ENCODE measurements at places on chromosomes 5 and 9.

DNA sequence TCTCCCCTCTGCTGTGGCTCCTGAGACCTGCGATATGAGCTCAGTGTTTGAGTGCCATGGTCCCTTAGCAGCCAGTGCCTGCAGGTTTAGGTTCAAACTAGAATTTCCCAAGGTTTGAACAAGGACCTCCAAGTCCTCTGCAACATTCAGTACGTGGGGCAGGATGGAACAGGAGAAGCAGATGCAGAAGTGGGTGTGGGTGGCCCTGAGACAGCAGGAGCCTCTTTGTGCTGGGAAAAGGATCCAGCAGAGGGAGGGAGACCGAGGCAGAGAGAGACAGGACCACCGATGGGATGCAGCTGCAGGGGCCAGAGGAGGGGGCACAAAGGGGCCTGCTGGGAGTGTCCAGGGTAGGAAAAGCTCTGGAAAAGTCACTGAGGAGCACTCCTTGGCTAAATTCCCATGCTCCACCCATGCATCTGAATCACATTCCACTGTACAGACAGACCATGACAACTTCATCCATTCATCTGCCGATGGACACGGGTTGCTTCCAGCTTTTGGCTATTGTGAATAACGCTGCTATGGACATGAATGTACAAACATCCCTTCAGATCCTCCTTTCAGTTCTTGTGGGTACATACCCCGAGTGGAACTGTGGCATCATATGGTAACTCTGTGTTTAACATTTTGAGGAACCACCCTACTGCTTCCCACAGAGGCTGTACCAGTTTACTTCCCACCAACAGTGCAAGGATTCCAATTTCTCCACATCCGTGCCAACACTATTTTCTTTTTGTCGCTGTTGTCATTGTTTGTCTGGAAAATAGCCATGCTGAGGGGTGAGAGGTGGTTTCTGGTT lies 26.7 kb upstream of the SUSD3 start:
- no peak overlapping the region for H3K27ac ChIP-seq
- DNase-seq = no peak
- H3K36me3 ChIP-seq = no peaks in the 10 kb centered on the region
- H3K27me3 ChIP-seq = no peaks in the 10 kb centered on the region

DNA sequence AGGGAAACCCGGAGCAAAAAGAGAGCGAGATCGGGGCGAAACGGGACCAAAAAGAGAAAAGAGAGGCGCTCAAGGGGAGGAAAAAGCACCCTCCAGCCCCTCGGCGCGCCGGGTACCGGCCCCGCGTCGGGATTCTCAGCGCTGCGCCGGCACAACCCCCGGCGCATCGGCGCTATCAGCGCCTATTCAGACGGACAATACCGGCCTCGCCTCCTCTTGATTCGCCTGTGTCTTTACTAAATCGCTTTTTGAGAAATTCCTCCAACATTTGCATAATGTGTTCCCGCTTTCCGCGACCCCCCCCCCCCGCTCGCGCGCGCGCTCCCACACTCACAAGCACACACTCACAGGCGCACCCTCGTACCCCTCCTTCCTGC lies 578 bp downstream of the LHX6 start:
- H3K4me3 ChIP-seq = peak overlapping the region; percentile 41
- H3K27ac ChIP-seq = no peak overlapping the region
- DNase-seq = no peak

DNA sequence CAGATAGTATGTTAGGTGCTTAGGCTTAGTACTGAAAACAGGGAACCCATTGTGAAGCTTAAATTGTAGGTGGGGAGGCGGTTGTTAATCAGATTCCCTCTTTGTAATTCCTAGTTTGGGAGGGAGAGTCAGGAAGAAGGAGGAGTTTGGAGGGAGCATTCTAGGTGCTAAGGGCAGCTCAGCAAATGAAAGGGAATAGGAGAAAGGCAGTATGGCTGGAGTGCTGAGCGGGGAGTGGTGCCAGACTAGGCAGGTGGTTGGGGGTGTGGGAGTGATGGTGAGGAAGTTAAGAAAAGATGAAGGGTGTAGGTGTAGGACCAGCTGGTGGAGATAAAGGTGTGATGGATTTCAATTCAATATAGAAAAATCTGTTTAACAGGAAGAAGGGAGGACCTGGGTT lies 11.1 kb upstream of the GARNL3 start:
- H3K27me3 ChIP-seq = no peaks in the 10 kb centered on the region
- H3K36me3 ChIP-seq = no peaks in the 10 kb centered on the region
- DNase-seq = no peak
- H3K4me1 ChIP-seq = no peaks in the 10 kb centered on the region

GRCh38 chr9:136148766-136149165 lies 30.1 kb upstream of the TMEM250 start:
- no peak overlapping the region for H3K27ac ChIP-seq
- no peaks in the 10 kb centered on the region for H3K27me3 ChIP-seq
- DNase-seq = no peak
- H3K4me1 ChIP-seq = peaks cover 8% of the 10 kb centered on the region

DNA sequence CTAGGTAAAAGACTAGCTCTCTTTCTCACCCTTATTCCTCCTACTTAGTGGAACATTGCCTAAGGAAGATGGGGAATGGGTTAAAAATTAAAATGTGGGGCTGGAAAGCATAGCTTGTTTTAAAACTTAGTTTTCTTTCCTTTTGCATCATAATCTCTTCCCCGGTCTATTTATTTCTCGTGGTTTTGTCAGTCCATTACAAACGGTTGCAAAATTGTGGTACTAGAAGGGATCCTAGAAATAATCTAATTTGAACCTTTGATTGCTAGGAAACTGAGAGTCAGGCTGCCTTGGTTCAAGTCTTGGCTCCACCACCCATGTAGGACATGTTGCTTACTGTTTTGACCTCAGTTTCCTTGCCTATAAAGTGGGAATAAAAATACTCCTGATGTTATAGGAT lies 1.3 kb downstream of the IL31RA start:
- no peaks in the 10 kb centered on the region for H3K27me3 ChIP-seq
- no peaks in the 10 kb centered on the region for H3K36me3 ChIP-seq
- no peak overlapping the region for H3K27ac ChIP-seq
- no peak for DNase-seq
- no peaks in the 10 kb centered on the region for H3K4me1 ChIP-seq

DNA sequence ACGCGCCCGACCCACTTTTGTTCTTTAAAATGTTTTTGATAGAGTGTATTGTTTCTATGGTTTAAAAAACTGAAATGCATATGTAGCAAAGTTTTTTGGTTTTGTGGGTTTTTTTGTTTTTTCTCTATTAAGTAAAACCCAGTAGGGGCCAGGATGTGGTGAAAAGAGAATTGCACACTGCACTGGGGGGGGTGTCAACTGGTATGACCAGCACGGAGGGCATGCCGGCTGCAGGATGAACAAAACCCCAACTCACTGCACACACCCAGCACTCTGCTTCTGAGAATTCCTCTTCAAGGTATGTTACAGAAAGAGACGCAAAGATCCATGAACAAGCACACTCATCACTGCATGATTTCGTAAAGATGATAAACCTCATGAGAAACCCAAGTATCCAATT lies 75.0 kb downstream of the STK10 start:
- H3K4me3 ChIP-seq = no peak overlapping the region
- no peaks in the 10 kb centered on the region for H3K36me3 ChIP-seq
- H3K27ac ChIP-seq = no peak overlapping the region
- H3K4me1 ChIP-seq = no peaks in the 10 kb centered on the region
- no peaks in the 10 kb centered on the region for H3K27me3 ChIP-seq

- peaks cover 51% of the 10 kb centered on the region for H3K27me3 ChIP-seq
- peaks cover 10% of the 10 kb centered on the region for H3K4me1 ChIP-seq
- no peak overlapping the region for H3K27ac ChIP-seq
- H3K4me3 ChIP-seq = no peak overlapping the region
- DNase-seq = no peak
Measured at GRCh38 chr9:83066771-83067170, 3.8 kb upstream of the RASEF start.

- peaks cover 26% of the 10 kb centered on the region for H3K4me1 ChIP-seq
- H3K27ac ChIP-seq = no peak overlapping the region
- no peaks in the 10 kb centered on the region for H3K27me3 ChIP-seq
- H3K4me3 ChIP-seq = no peak overlapping the region
Measured at GRCh38 chr9:133710661-133711427, 27.3 kb downstream of the SARDH start.

GRCh38 chr5:118236108-118236849 lies 752.1 kb downstream of the DTWD2 start:
- H3K4me1 ChIP-seq = no peaks in the 10 kb centered on the region
- DNase-seq = no peak
- no peaks in the 10 kb centered on the region for H3K27me3 ChIP-seq
- H3K36me3 ChIP-seq = no peaks in the 10 kb centered on the region
- no peak overlapping the region for H3K27ac ChIP-seq

DNA sequence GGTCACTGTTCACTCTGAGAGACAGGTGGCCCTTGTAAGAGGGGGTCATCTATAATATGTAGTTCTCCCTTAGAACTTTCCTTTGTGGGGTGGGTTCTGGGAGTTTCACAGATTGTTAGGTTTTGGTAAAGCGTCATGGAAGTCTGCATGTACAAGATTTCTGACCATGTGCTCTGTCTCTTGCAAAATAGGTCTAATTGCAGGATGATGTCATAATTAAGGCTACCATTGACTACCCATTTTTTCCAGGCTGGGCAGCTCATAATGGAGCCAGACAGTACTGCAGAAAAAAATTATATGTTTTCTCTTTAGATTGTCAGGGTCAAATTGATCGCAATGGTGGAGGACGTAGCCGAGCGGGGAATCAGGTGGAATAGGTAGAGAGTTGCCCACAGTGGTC lies 3.7 kb upstream of the GM2A start:
- H3K27me3 ChIP-seq = no peaks in the 10 kb centered on the region

GRCh38 chr5:22316294-22316693 lies 536.9 kb downstream of the CDH12 start:
- no peak overlapping the region for H3K27ac ChIP-seq
- no peaks in the 10 kb centered on the region for H3K27me3 ChIP-seq
- H3K4me3 ChIP-seq = no peak overlapping the region
- DNase-seq = no peak
- no peaks in the 10 kb centered on the region for H3K4me1 ChIP-seq
- no peaks in the 10 kb centered on the region for H3K36me3 ChIP-seq

DNA sequence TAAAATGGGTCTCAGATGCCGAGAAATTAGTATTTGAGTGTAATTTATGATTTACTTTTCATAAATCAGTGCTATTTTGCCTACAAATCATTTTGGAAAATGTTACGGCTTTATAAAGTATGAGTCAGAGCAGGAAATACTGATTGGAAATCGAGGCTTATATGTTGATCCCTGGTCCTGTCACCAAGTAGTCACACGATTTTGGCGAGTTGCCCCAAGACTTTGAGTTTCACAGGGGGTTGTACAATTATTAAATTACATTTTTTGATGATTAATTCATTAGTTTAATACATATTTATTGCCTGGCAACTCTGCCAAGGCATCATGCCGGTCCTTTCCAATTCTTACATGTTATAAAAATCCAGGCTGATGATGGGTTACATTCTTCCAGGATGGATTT lies 443.9 kb upstream of the KLF4 start:
- no peaks in the 10 kb centered on the region for H3K36me3 ChIP-seq
- no peak overlapping the region for H3K27ac ChIP-seq
- no peak overlapping the region for H3K4me3 ChIP-seq
- H3K4me1 ChIP-seq = no peaks in the 10 kb centered on the region
- DNase-seq = no peak
- no peaks in the 10 kb centered on the region for H3K27me3 ChIP-seq

DNA sequence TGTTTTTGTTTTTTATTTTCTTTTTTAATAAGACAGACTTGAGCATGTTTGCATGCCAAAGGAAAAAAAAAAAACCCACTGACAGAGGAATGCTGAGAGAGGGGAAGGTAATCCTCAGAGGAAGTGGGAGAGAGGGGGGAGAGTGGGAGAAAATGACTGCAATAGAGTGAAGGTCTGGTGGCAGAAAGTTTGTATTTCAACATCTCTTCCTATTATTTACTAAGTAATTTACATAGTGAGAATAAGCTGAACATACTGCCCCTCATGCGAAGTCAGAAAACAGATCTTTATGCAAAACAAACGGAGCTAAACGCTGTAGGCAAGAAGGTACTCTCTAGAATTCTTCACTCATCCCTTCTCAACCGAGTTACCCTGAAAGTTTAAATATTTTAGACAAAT lies 45.0 kb downstream of the ELL2 start:
- no peaks in the 10 kb centered on the region for H3K36me3 ChIP-seq
- H3K27me3 ChIP-seq = no peaks in the 10 kb centered on the region

DNA sequence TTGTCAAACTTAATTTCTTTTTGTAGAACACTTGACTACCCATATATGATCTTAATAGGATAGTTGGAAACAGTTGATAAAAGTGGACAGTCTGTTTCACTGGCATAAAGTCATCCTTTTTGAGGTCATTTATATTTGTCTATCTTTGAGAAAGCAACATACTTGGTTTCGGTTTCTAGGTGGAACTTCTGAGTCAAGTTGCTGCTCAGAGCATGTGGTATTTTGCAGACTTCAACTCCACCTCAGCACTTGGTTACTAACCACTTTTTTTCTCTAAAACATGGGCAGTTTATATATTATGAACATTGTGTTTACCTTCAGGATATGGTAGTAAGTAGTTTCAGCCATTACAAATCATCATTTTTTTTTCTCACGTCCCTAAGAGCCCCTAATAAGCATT lies 1749.0 kb upstream of the C9orf72 start:
- H3K27me3 ChIP-seq = no peaks in the 10 kb centered on the region
- no peak overlapping the region for H3K27ac ChIP-seq
- H3K36me3 ChIP-seq = no peaks in the 10 kb centered on the region
- DNase-seq = no peak
- no peak overlapping the region for H3K4me3 ChIP-seq

DNA sequence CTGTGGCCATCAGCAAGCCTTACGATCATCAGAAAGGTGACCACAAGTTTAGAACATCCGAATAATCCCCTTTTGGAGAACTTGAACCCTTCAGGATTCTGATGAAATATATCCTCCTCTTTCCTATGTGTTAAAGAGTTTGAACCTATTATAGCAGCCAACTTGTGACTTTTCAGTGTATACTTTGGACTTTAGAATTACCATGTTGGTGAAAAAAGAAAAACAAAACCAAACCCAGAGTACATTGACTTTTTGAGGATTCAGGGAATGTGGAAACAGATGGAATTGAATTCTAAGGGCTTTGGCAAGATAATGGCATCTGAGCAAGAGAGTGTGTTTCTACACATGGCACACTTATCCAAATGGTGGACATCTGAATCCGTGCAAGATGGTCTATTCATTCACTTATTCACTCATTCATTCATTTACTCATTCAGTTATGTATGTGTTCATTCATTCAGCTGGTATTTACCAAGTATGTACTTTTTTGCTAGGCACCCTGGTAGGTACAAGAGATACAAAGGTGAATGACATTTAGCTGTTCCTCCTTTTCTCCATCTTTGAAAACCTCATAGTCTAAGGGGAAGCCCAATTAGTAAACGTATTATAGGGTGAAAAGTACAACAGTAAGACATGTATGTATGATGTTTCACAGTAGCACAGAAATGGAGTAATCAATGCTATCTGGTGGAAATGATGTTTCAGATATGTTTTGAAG lies 91.8 kb downstream of the PRDM6 start:
- no peaks in the 10 kb centered on the region for H3K36me3 ChIP-seq
- no peak overlapping the region for H3K4me3 ChIP-seq
- H3K4me1 ChIP-seq = no peaks in the 10 kb centered on the region
- DNase-seq = no peak
- H3K27ac ChIP-seq = no peak overlapping the region

- H3K4me3 ChIP-seq = no peak overlapping the region
- H3K27me3 ChIP-seq = no peaks in the 10 kb centered on the region
- no peak overlapping the region for H3K27ac ChIP-seq
- DNase-seq = no peak
Measured at GRCh38 chr5:206406-206805, 11.5 kb downstream of the CCDC127 start.

Measured in A673 (cell line).